DMS153 (cell line): ENCODE measurements at places on chromosomes 16 and 17.

- no peak for DNase-seq
These were observed 15.2 kb downstream of the LGALS9 start for GRCh38 chr17:27646232-27646631.

DNA sequence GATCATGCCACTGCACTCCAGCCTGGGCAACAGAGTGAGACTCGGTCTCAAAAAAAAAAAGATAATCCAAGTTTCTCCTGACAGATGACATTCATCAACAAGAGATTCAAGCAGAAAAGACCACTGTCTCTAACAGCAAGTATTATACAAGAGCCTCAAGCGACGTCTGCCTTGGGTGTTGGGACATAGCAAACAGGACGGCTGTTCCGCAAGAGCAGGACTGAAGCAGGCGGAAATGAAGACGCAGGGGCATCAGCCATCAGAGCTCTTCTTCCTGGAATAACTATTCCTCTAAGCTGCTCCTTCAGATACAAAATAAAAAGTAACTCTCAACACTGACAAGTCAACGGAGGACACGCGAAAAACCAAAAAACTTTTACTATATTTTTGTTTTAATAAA, 54.0 kb downstream of the ANKRD11 start:
- no peak for DNase-seq

GRCh38 chr16:76409706-76410105, 132.5 kb downstream of the CNTNAP4 start:
- DNase-seq, result no peak

DNA sequence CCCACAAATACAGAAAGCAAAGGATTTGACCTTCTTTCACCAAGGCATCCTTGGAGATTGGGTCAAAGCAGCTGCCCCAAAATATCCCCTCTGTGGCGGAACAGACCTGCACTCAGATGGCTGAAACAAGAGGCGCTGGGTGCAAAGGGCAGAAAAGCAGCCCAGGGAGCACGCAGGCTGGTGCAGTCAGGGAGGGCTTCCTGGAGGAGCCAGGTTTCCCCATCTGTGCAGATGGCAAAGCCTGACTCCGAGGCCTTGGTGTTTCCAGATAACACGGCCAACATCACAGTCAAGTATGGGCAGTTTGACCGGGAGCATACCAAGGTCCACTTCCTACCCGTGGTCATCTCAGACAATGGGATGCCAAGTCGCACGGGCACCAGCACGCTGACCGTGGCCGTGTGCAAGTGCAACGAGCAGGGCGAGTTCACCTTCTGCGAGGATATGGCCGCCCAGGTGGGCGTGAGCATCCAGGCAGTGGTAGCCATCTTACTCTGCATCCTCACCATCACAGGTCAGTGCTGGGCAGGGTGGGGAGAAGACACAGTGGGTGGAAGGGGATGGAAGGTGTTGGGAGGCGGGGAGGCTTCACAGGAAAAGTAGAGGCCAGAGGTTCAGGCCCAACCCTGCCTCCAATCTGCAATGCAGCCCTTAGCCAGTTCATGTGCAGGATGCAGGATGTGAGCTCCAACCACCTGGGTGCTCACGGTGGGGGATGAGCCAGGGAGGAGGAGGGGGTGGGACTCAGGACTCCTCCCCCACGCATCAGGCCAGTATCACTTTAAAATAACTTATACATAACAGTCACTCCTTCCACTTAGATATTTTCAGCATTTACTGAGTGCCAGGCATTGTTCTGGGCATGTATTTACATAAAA, 26.4 kb upstream of the BEAN1 start:
- no peak for DNase-seq

DNA sequence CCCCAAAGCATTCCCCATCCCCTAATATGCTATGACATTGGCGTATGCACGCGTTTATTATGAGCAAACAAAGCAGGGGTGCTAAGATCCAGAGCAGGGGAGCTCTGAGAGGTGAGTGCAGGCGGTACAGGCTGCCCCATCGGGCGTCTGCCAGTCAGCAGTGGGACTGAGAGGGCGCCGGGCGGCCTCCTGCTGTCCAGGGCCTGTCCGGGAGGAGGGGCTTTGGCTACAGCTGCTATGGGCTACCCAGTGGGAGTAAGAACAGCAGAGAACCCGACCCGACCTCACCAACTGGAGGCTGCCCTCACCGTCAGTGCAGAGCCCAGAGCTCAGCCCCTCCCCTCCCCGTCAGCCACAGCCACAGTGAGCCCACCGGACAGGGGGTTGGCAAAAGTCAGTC, 18.5 kb upstream of the AATK start:
- DNase-seq, result no peak

DNA sequence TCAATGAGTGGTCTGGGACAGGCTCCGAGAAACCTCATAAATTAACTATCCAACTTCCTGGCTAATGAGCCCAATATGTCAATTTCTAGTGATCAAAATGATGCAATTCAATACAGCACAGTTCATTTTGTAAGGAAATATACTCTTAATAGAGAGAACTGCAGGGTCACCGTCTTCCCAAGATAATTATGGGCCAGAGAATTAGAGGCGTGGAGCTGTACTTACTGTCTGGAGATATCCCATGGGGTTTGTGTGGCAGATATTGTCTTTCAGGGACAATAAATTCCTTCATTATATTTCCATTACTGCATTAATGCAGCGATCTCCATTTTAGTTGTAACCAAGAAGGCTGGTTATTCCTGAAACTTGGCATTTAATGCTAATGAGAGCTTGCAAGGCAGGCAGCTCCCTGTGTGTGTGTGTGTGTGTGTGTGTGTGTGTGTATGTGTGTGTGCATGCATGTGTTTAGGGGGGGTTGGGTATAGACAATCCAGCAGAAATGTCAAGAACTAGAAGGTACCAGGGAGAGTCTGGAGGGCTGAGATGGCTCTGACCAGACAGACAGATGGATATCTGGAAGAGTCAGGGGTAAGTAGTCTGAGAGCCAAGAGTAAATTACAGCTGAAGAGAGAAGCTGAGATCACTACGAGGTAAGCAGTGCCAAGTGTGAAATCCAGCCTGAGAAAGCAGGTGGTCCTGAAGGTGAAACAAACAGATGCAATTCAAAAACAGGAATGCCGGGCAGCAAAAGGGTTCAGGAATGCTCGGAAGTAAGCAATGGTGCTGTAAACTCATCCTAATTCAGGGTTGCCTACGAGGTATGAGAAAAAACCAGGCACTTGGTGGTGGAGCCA, 393.0 kb downstream of the CA10 start:
- DNase-seq, result no peak

GRCh38 chr16:17334096-17334495, 136.7 kb downstream of the XYLT1 start:
- no peak for DNase-seq

- no peak for DNase-seq
These were observed 193.8 kb upstream of the CACNG3 start for GRCh38 chr16:24062270-24062817.
